ENCODE measurements at places on chromosomes 13 and 19. TPM values are rescaled to one million over a fixed set of nuclear protein-coding genes. Genes with fewer than 3 reads are reported as not detected.

CDX2 gene
- total RNA-seq = 349 TPM

PSG3 gene
- not detected for total RNA-seq

LYPD5 gene
- 0.61 TPM for total RNA-seq

PLIN5 gene
- total RNA-seq = 3.2 TPM

SYT3 gene
- not detected for total RNA-seq

CNN1 gene
- 19.3 TPM for total RNA-seq

OR4F17 gene
- 0.65 TPM for total RNA-seq

UHRF1 gene
- total RNA-seq = 3.2 TPM

ZNF507 gene
- 29.5 TPM for total RNA-seq

KIR2DL1 gene
- not detected for total RNA-seq

MAP4K1 gene
- 10.6 TPM for total RNA-seq

ZNF792 gene
- 5.4 TPM for total RNA-seq

JSRP1 gene
- total RNA-seq = 0.38 TPM

ZNF222 gene
- total RNA-seq = 1.3 TPM

TRPM4 gene
- total RNA-seq = 182 TPM

ZNF529 gene
- 6.5 TPM for total RNA-seq

TTYH1 gene
- 0.55 TPM for total RNA-seq

TUBA3C gene
- total RNA-seq = not detected

TMEM221 gene
- total RNA-seq = 0.51 TPM

SIGLECL1 gene
- not detected for total RNA-seq

BRME1 gene
- total RNA-seq = 10.8 TPM

PSG1 gene
- not detected for total RNA-seq

EFNB2 gene
- total RNA-seq = 92.6 TPM

CIRBP gene
- total RNA-seq = 507 TPM

CYP4F3 gene
- 7.8 TPM for total RNA-seq

GRIK5 gene
- total RNA-seq = 2.0 TPM

EGLN2 gene
- 93.2 TPM for total RNA-seq

KLK14 gene
- not detected for total RNA-seq

PABPC3 gene
- total RNA-seq = 0.17 TPM

ATP13A1 gene
- 58.1 TPM for total RNA-seq

ATP8A2 gene
- 0.41 TPM for total RNA-seq

EDNRB gene
- total RNA-seq = 11.2 TPM

ESD gene
- 98.0 TPM for total RNA-seq

ZNF99 gene
- 0.22 TPM for total RNA-seq

FSD1 gene
- total RNA-seq = 2.0 TPM

INSR gene
- 109 TPM for total RNA-seq

FFAR3 gene
- total RNA-seq = not detected

YJEFN3 gene
- 12.6 TPM for total RNA-seq

CD209 gene
- total RNA-seq = 17.2 TPM

ANO8 gene
- total RNA-seq = 8.6 TPM

IFNL4 gene
- not detected for total RNA-seq

ZNF536 gene
- total RNA-seq = 1.3 TPM

APOC4 gene
- not detected for total RNA-seq

RFPL4A gene
- not detected for total RNA-seq

SHISA7 gene
- 0.35 TPM for total RNA-seq

ERICH4 gene
- total RNA-seq = not detected

GGACT gene
- 9.2 TPM for total RNA-seq

MISP3 gene
- total RNA-seq = 32.9 TPM

NANOS3 gene
- 1.5 TPM for total RNA-seq

NXNL1 gene
- not detected for total RNA-seq

CERS1 gene
- total RNA-seq = 1.3 TPM

CGB8 gene
- total RNA-seq = not detected

DCT gene
- total RNA-seq = 0.95 TPM

ICAM4 gene
- total RNA-seq = not detected

EBI3 gene
- total RNA-seq = 1.1 TPM

CTU1 gene
- 4.3 TPM for total RNA-seq

TBXA2R gene
- total RNA-seq = 2.3 TPM
